ENCODE measurements at places on chromosomes 5 and 9. TPM values are rescaled to one million over a fixed set of nuclear protein-coding genes. Genes with fewer than 3 reads are reported as not detected.
A peak's percentile ranks its signal among the peaks of the same experiment; 100 is the strongest.

- no peaks in the 10 kb centered on the region for H3K4me1 ChIP-seq
- no peaks in the 10 kb centered on the region for H3K36me3 ChIP-seq
- H3K27me3 ChIP-seq: no peaks in the 10 kb centered on the region
These were observed 66.8 kb downstream of the PTPDC1 start for GRCh38 chr9:94150890-94151650.

DNA sequence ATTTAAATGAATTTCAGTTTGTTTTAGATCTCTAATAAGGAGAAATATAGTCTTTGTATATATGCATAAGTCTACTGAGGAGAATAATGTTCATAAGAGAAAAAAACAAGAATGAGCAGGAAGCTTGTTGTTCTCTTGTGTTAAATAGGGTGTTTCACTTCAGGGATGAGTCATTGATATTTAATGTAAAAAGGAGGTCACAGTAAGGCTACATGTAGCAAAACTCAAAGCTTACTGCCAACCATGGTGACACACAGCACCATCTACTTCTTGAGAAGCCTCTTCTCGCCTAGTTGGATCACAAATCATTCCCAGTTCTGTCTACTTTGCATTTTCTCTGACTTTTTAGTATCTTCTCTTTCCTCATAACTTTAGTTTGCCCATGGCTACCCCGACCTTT lies 1466.0 kb upstream of the C9orf72 start:
- DNase-seq: no peak
- H3K4me1 ChIP-seq: no peaks in the 10 kb centered on the region
- H3K4me3 ChIP-seq: no peak overlapping the region

DNA sequence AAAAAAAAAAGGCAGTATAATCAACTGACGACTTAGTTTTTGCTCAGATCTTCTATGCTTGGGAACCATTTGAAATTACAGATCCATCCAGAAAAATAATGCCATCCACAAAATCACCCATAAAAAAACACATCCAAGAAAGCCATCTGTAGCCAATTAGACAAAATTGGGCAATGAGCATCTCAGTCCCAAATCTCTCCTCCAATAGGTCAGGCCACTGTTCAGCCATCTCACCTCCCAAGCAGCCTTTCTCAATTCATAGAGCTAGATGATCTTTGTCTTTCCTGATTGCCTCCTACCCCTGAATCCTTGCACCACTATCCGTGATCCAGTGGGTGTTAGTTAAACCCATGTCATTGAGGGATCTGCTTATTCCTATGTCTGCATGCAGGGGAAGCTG lies 139.6 kb downstream of the SCAMP1 start:
- H3K4me1 ChIP-seq: peaks cover 16% of the 10 kb centered on the region
- no peaks in the 10 kb centered on the region for H3K36me3 ChIP-seq
- no peak overlapping the region for H3K27ac ChIP-seq
- H3K27me3 ChIP-seq: no peaks in the 10 kb centered on the region

DNA sequence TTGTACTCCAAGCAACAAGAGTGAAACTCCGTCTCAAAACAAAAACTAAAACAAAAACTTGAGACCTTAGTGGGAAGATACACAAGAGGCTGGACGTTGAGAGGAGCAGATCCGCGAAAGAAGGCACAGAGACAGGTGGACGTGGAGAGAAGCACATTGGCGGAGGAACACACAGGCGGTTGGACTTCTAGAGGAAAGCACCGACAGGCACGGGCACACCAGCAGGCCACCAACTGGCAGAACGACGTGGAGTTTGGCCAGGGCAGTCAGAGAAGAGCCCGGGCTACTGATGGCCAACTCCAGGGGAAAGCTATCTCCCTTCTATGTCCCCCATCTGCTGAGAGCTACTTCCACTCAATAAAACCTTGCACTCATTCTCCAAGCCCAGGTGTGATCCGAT lies 482.7 kb downstream of the GABRG2 start:
- no peak overlapping the region for H3K4me3 ChIP-seq
- no peak overlapping the region for H3K27ac ChIP-seq
- no peak for DNase-seq
- H3K36me3 ChIP-seq: no peaks in the 10 kb centered on the region
- no peaks in the 10 kb centered on the region for H3K4me1 ChIP-seq

DNA sequence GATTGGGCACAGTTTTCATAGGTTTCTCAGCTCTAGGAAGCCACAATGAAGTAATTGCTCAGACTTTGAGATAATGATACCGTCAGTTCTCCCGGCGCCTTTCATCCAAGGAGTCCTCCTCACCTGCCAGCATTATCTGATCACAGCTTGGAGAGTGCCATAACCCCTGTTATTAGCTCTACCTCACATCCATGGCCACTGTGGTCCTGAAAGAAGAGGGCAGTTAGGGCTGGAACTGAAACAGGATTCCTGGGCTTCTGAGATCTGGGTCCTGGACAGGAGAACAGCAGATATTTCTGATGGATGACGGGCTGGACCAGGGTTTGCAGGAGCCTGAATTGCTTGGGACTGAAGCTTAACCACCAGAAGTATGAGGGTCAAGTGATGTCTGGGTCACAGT lies 13.5 kb downstream of the RGS3 start:
- DNase-seq: no peak
- no peak overlapping the region for H3K27ac ChIP-seq
- no peak overlapping the region for H3K4me3 ChIP-seq
- no peaks in the 10 kb centered on the region for H3K27me3 ChIP-seq
- no peaks in the 10 kb centered on the region for H3K4me1 ChIP-seq

GRCh38 chr9:132023419-132024180 lies 56.1 kb downstream of the MED27 start:
- no peaks in the 10 kb centered on the region for H3K27me3 ChIP-seq
- H3K36me3 ChIP-seq: no peaks in the 10 kb centered on the region
- no peak overlapping the region for H3K4me3 ChIP-seq
- no peak for DNase-seq
- no peaks in the 10 kb centered on the region for H3K4me1 ChIP-seq
- no peak overlapping the region for H3K27ac ChIP-seq

DNA sequence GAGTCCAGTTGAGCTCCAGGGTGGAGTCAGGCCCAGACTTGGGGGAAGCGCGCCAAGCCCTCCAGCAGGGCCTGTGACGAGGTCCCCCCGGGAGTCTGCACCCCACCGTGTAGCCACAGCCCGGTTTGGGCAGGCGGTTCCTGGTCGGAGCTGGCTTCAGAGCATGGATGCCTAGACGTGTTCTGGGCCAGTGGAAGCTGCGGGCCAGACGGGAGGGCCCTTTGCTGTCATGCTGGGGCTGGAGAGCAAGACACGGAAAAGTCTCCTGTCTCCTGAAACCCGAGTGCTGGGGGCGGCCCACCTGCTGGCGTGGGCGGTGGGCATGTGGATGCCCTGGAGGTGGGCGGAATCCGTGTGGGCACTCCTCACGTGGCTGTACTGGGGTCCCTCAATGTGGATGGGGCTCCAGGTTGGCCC lies 1.9 kb downstream of the GPSM1 start:
- peaks cover 54% of the 10 kb centered on the region for H3K4me1 ChIP-seq
- peak overlapping the region; percentile 1 for H3K4me3 ChIP-seq
- no peak overlapping the region for H3K27ac ChIP-seq

DNA sequence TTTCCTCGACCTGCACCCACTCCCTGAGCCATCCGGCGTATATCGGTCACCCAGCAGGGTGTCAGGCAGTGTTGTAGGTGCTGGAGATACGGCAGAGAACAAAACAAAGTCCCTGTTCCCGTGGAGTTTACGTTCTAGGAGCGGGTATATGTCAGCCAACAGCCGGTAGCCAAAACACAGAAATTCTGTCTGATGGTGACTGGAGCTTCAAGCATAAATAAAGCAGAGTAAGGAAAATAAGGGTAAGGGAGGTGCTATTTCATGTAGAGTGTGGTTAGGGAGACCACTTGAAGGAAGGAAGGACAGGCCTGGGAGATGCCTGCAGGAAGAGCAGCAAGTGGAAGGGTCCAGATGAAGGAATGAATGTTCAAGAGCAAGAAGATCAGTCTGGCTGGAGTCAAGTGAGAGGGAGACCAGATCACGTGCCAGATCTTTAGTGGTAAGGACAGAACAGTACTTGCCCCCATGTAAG lies 783 bp upstream of the ZFR start:
- H3K36me3 ChIP-seq: no peaks in the 10 kb centered on the region
- DNase-seq: peak; percentile 6
- H3K4me3 ChIP-seq: no peak overlapping the region
- no peak overlapping the region for H3K27ac ChIP-seq

DNA sequence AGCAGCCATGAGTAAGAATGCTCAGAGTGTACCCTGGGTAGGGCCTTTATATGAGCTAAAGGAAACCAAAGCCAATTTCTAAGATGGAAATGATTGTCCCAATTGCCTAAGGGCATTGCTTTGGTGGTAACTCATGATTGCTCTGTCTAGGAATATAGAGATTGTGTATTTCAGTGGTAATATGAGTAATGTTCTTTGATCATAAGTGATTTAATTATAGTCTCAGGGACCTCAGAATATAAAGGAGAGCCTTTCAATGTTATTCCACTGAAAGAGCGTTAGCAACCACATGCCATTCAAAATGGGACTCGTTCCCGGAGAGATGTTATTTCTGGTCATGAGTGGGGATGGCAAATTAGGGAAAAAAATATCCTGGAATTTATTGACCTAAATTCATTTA lies 340.5 kb downstream of the ARHGEF28 start:
- no peak overlapping the region for H3K27ac ChIP-seq
- no peak for DNase-seq
- H3K27me3 ChIP-seq: no peaks in the 10 kb centered on the region
- no peaks in the 10 kb centered on the region for H3K4me1 ChIP-seq
- H3K36me3 ChIP-seq: no peaks in the 10 kb centered on the region

DNA sequence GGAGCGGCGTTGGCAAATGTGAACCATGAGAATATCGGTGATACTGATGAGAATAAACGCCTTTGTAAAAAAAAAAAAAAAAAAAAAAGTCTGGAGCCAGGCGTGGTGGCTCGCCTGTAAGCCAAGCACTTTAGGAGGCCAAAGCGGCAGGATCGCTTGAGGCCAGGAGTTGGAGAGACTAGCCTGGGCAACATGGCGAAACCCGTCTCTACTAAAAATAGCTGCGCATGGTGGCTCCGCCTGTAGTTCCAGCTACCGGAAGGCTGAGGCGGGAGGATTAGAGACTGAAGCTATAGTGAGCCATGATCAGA lies 425 bp upstream of the NFX1 start:
- DNase-seq: no peak
- peak overlapping the region; percentile 98 for H3K4me3 ChIP-seq
- peaks cover 8% of the 10 kb centered on the region for H3K36me3 ChIP-seq
- no peaks in the 10 kb centered on the region for H3K27me3 ChIP-seq

- no peaks in the 10 kb centered on the region for H3K27me3 ChIP-seq
- H3K4me3 ChIP-seq: no peak overlapping the region
- H3K4me1 ChIP-seq: peaks cover 19% of the 10 kb centered on the region
These were observed 41.4 kb downstream of the FAM78A start for GRCh38 chr9:131234799-131235479.

- H3K27me3 ChIP-seq: no peaks in the 10 kb centered on the region
- DNase-seq: peak; percentile 97
- no peak overlapping the region for H3K4me3 ChIP-seq
- H3K4me1 ChIP-seq: no peaks in the 10 kb centered on the region
- H3K36me3 ChIP-seq: no peaks in the 10 kb centered on the region
These were observed 79.8 kb downstream of the MROH2B start for GRCh38 chr5:40991168-40991980.

DNA sequence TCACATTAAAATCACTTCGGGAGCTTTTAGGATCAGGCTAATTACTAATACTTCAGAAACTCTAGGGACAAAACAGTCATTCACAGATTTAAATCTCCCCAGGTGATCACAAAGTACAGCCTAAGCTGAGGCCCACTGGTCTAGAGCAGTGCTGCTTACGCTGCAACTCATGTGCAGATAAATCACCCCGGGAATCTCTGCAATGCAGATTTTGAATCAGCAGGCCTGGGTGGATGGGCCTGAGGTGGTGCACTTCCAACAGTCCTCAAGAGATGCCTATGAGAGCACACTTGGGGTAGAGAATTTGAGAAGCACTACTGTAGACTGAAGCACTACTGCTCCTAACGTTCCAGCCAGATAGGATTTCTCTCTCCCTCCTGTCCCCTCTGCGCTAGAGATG lies 28.4 kb downstream of the CSF1R start:
- DNase-seq: no peak
- no peak overlapping the region for H3K27ac ChIP-seq
- no peak overlapping the region for H3K4me3 ChIP-seq

DNA sequence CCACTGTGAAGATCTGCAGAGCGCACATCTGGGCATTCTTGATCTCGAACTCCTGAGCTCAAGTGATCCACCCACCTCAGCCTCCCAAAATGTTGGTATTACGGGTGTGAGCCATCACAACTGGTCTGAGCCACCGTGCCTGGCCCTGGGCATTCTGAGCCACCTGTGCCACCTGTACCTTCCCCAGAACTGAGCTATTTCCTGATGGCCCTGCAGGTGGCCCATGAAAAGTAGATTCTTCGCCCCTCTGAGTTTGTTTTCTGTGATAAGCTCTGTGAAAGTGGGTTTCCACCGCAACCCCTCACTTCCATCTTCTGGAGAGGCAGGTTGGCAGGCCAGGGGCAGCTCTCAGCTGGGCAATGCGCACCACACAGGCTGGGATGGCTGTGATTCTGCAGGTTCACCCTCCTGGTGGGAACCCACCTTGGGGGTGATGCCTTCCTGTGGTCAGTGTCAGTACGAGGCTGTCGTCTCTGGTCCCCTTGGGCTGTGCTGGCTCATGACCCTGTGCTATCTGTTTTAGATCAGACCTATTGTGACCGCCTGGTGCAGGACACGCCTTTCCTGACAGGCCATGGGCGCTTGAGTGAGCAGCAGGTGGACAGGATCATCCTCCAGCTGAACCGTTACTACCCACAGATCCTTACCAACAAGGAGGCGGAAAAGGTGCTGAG lies 11.3 kb downstream of the CARD19 start:
- H3K27me3 ChIP-seq: no peaks in the 10 kb centered on the region
- no peaks in the 10 kb centered on the region for H3K4me1 ChIP-seq
- no peak overlapping the region for H3K27ac ChIP-seq
- DNase-seq: no peak
- H3K4me3 ChIP-seq: no peak overlapping the region
- peaks cover 7% of the 10 kb centered on the region for H3K36me3 ChIP-seq

- no peak overlapping the region for H3K27ac ChIP-seq
- no peaks in the 10 kb centered on the region for H3K27me3 ChIP-seq
- no peak for DNase-seq
- no peaks in the 10 kb centered on the region for H3K4me1 ChIP-seq
- no peak overlapping the region for H3K4me3 ChIP-seq
These were observed 96.0 kb downstream of the AK8 start for GRCh38 chr9:132782037-132782436.

The PCDHB3 gene
- 3.0 TPM for total RNA-seq

The SLC1A3 gene
- total RNA-seq: 21.0 TPM

The GABRB2 gene
- total RNA-seq: 1.4 TPM

The IFNA8 gene
- total RNA-seq: not detected

The SPOCK1 gene
- total RNA-seq: 0.48 TPM

The TNFSF15 gene
- 24.5 TPM for total RNA-seq

The ADAMTS6 gene
- total RNA-seq: 6.2 TPM

The AMBP gene
- total RNA-seq: 1.2 TPM

The SOX30 gene
- not detected for total RNA-seq

The GABRA6 gene
- total RNA-seq: not detected

The SH2D3C gene
- 51.5 TPM for total RNA-seq

The SMIM33 gene
- total RNA-seq: not detected
